ENCODE measurements at places on chromosomes 3 and 15. TPM values are rescaled to one million over a fixed set of nuclear protein-coding genes. Genes with fewer than 3 reads are reported as not detected.

LEKR1 gene
- total RNA-seq = not detected

CPNE4 gene
- total RNA-seq = 3.2 TPM

ZBTB47 gene
- total RNA-seq = 47.9 TPM

BUB1B gene
- total RNA-seq = 5.6 TPM

DAZL gene
- total RNA-seq = not detected

HTR3E gene
- not detected for total RNA-seq

RBPMS2 gene
- 3.7 TPM for total RNA-seq

TEX55 gene
- total RNA-seq = not detected

SLC35G2 gene
- 9.3 TPM for total RNA-seq

STAC gene
- 3.9 TPM for total RNA-seq

CLRN1 gene
- total RNA-seq = not detected

EPHA3 gene
- total RNA-seq = 24.1 TPM

MME gene
- 18.4 TPM for total RNA-seq

APH1B gene
- 22.8 TPM for total RNA-seq

CFAP44 gene
- total RNA-seq = 8.1 TPM

BMF gene
- 2.9 TPM for total RNA-seq

GOLGA8G gene
- total RNA-seq = not detected

HYKK gene
- total RNA-seq = 9.6 TPM

GOLGA6B gene
- total RNA-seq = not detected

TBC1D21 gene
- not detected for total RNA-seq

TF gene
- total RNA-seq = 2.9 TPM

LXN gene
- 22.6 TPM for total RNA-seq

GOLGA8J gene
- not detected for total RNA-seq

ACSBG1 gene
- 3.4 TPM for total RNA-seq

Data from vagina (tissue), 2 donors.